RWPE1 (cell line): ENCODE measurements at places on chromosomes 3 and 15.

GRCh38 chr3:12356996-12357395, 68.1 kb downstream of the PPARG start:
- DNase-seq, result no peak

DNA sequence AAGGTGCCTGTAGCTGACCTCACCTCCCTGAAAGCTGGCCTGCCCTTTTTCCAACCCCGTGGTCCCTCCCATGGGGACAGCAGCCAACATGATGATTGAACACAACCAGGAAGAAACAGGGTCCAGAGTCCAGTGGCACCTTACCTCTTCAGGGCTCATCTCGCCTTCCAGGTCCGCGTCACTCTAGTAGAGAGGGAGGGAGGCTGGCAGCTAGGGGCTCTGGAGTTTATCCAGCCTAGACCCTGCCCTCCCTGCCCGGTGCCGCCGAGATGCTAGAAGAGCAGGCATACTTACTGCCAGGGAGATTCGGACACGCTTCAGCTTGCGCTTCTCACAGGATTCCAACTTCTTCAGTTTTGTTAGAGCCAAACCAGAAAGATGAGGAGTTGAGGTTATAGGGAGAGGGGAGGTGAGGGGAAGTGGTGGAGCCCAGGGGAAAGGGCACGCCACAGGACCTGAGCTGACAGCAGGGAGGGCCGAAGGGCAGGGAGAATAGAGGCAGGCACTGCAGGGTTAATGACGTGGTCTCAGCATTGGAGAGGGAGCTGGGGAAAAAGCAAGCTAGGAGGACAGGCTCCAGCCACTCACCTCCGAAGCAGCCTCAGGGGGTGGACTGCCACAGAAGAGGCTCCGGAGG, 9.1 kb downstream of the CLCN2 start:
- DNase-seq, result no peak

- peak; percentile 2 for DNase-seq
Measured at GRCh38 chr3:98343647-98344507, 9.8 kb upstream of the OR5K4 start.

GRCh38 chr15:68921926-68922325, 8.4 kb upstream of the SPESP1 start:
- DNase-seq, result no peak

- DNase-seq, result no peak
Measured at GRCh38 chr3:177335728-177336127, 138.4 kb upstream of the TBL1XR1 start.

DNA sequence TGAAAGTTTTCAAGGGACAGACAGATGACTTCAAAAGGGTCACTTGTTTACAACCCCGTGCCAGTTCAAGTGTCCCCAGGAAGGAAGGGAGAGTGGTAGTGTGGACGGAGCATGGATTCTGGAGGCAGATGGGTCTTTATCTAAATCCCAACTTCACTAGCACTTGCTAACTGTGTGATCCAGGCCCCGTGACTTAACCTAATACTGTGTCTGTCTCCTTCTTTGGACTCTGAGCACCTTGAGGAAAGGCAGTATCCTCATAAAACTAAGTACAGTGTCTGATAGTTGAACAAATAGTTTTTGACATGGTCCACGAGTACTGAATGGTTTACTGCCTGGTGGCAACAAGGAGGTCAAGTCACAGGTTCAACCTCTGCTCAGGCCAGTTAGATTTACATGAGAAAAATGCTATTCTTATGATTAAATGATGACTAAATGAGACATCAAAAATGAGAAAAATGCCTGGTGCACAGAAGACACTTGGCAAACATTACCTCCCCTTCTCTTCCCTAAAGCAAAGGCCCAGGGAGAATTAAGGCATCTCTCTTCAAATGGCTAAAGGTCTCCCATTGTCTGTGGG, 48.9 kb downstream of the ABCC5 start:
- DNase-seq, result no peak

DNA sequence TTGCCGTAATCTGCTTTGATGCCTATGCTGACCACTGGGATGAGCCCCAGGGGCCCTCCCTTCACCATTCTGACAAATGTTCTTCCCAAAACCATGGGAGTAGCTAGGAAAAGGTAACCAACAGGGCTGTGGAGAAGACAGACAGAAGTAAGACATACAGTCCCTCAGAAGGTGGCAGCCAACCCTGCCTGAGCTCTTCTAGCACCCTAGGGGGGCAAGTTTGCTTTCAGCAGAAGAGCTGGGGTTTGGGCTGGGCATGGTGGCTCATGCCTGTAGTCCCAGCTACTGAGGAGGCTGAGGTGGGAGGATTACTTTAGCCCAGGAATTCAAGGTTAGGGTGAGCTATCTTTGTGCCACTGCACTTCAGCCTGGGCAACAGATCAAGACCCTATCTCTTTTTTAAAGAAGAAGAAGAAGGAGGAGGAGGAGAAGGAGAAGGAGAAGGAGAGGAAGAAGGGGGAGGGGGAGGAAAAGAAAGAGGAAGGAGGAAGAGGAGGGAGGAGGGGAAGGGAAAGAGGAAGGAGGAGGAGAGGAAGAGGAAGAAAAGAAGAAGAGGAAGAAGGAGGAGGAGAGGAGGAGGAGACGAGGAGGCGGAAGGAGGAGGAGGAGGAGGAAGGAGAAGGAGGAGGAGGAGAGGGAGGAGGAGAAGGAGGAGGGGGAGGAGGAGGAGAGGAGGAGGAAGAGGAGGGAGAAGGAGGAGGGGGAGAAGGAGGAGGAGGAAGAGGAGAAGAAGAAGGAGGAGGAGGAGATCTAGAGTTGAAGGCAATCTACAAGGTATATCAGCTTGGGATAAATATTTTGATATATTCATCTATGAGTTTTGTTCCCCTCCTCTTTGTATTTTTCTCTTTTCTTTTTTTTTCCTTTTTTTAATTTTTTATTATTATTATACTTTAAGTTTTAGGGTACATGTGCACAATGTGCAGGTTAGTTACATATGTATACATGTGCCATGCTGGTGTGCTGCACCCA, 44.9 kb upstream of the ABHD2 start:
- no peak for DNase-seq

DNA sequence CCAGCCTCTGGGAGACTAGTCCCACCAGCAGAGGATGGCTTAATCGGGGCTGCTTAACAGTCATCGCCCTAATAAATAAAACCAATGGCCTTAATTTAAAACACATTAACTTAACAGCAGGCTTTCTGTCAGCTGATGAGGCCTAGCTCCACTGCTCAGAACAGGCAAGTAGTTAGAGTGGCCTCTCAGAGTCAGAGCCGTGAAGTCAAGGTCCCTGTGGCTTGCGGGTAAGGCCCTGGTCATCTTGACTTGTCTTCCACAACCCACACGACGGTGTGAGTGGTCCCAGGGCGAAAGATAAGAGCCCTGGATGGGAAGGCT, 11.8 kb downstream of the XXYLT1 start:
- DNase-seq, result no peak

DNA sequence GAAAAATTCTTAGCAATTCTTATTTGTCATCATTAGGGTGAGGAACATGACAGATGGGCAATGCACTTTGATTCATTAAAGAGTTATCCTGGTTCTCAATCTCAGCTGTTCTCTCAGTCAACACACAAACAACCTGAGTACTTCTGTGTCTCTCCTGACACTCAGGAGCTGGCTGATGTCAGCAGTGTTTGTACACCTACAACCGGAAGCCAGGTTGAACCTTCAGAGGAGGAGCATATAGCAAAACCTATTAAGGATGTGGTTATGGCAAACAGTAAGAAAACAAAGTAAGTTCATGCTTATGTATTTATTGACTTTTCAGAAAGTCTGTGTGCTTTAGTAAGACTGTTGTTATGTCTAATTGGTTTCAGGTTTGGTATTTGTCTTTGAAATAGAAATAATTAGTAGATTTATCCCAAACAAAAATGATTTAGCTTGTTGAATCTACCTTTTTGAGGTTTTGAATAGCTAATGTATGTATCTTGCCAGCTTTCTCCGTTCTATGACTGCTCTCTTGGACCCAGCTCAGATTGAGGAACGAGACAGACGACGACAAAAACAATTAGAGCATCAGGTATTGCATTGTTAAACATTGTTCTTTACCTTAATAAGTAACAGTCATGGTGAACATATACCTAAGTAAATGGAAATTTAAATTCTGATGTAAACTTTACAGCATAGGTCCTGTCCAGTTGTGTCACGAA, 36.6 kb downstream of the CCDC66 start:
- DNase-seq, result no peak

DNA sequence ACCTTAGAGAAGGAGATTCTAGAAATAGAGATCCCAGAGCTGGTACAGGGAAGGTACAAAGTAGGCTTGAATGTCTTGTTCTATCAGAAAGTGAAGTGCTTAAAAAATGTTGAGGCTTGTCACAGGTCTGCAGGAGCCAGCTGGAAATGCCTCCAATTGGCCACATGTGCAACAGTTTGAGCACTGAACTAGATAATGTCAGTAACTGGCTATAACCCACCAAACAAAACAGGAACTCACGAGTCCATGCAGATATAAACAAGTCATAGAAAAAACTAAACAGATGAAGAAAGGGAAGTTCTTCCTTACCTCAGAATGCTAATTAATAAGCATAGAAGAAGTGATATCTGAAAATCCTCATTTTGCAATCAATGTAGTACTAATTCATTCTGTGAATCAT, 11.9 kb upstream of the TF start:
- no peak for DNase-seq

DNA sequence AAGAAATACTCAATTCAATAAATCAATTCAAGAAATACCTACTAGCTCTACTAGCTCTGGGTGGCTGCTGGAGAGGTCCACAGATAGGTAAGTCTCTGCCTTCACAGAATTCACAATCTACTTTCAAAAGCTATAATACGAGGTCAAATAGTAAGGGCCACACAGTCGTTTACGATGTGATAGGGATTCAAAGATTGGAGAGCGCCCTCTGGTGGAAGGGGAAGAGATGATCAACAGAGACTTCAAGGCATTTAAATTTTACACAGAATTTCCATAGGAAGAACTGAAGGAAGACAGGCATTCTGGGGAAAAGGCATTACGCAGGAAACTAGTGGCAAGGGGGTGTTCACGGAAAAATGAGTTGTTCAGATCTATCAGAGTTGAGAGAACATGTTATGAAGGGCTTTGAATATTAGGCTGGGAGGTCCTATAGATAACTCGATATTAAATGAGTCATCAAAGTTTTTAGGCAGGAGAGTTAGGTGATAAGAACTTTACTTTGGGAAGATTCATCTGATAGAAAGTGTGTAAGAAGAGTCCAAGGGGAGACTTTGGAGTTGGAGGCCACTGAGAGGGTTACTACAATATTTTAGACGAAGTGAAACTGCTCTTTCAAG, 128.8 kb downstream of the FRMD5 start:
- peak; percentile 62 for DNase-seq

GRCh38 chr3:124960105-124960504, 25.6 kb upstream of the MUC13 start:
- no peak for DNase-seq

GRCh38 chr3:100128565-100128964, 14.3 kb upstream of the FILIP1L start:
- DNase-seq, result no peak

DNA sequence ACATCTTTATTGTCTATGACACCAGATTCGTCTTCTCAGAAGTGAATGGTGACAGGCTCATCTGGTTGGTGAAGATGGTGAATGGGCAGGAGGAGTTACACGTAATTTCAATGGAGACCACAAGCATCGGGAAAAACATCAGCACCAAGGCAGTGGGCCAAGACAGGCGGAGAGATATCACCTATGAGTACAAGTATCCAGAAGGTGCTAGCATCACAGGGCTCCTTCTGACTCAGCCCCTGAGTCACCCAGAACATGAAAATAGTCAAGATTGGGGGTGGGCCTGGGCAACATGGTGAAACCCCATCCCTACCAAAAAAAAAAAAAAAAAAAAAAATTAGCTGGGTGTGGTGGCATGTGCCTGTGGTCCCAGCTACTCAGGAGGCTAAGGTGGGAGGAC, 32.6 kb downstream of the TGM4 start:
- DNase-seq, result peak; percentile 63

GRCh38 chr15:68149059-68149458, 56.1 kb downstream of the CALML4 start:
- peak; percentile 20 for DNase-seq

DNA sequence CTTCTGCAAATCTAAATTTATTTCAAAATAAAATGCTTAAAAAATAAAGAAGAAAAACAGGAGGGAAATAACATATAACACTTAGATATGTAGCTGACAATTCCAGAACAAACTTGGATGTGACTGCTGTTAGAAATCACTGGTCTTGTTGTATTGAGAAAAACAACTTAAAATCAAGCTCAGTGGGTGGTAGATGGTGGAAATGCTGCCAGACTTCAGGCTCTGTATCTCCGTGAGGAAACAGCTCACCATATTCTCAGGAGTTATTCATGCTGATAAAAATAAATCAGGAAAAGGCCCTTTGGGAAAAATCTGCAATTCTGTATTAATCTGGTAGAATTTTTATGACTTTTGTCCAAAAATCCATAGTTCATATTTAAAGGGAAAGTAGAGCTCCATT, 477.6 kb downstream of the RAP2B start:
- no peak for DNase-seq

- DNase-seq, result no peak
Measured at GRCh38 chr3:126261037-126261436, 80.7 kb upstream of the ALDH1L1 start.

DNA sequence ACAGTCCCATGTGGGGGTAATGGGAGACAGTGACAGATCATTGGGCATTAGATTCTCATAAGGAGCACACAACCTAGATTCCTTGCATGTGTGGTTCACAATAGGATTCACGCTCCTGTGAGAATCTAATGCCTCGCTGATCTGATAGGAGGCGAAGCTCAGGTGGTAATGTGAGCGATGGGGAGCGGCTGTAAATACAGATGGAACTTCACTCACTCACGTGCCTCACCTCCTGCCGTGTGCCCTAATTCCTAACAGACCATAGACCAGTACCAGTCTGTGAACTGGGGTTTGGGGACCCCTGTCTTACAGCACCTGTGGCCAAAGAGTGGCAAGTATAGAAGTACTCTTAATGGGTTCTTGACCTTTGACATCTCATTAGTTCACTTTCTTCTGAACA, 554.7 kb downstream of the FOXP1 start:
- no peak for DNase-seq

DNA sequence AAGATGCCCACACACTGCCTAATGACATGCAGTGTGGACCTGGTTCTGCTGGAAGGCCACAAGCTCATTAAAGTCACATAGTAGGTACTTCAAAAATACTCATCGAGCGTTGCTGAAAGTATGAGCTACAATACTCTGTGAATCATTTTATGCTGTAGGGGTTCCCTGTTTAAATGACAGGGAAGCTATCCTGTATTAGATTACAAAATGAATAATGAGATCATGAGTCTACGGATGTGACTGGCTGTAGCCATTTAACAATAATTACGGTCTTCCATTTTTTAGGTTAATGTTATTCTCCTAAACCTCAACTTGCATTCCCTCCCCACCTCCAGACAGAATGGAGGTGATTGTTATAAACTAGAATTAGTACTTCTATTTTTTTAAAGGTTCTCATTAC, 128.2 kb upstream of the FAM3D start:
- no peak for DNase-seq
